ENCODE measurements at places on chromosomes 3 and 15. TPM values are rescaled to one million over a fixed set of nuclear protein-coding genes. Genes with fewer than 3 reads are reported as not detected.

The GFM1 gene
- 47.1 TPM for total RNA-seq

The CHST2 gene
- 6.3 TPM for total RNA-seq

The SAMMSON gene
- total RNA-seq, result not detected

The NRROS gene
- 2.8 TPM for total RNA-seq

The RNF7 gene
- total RNA-seq, result 126 TPM

The HYAL1 gene
- 2.0 TPM for total RNA-seq

The HRG gene
- total RNA-seq, result not detected

The IQCH gene
- total RNA-seq, result 1.9 TPM

DNA sequence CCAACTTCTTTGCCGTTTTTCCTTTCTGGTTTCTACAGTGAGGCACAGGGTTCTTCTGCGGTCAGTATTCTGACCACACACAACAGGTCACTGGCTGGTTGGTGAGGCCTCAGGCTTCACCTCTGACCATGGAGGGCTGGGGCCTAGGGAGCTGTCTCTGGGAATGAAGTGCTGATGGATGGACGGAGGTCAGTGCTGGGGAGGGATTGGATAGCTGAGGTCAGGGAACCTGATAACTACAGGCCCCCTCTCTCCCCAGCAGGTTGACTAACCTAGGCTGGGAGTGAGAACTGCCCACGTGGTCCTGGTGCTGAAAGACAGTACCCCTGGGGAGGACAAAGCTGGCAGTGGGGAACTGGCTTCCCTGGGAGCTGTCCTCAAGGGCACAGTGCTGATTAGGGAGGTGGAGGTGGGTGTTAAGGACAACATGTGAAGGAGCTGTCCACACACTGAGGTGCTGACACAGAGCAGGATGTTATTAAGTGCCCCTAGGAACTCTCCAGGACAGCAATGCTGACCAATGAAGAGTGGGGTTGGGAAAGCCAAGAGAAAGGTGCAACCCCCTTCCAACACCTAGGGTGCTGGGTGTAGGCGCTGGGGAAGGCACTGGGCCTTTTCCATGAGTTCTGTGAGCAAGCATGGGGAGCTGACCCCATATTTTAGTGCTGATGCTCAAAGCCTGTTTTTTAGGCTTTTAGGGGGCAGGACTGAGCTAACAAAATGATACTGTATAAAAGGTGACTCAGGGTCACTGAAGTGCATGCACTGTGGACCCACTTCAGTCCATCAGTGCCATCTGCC lies 45.2 kb downstream of the ATP2B2 start:
- H3K36me3 ChIP-seq, result no peaks in the 10 kb centered on the region
- no peaks in the 10 kb centered on the region for H3K27me3 ChIP-seq
- H3K4me1 ChIP-seq, result no peaks in the 10 kb centered on the region
- H3K27ac ChIP-seq, result no peak overlapping the region
- H3K4me3 ChIP-seq, result 0 out of 3 replicates have a peak overlapping the region, but pooled peaks have one; percentile 12
- DNase-seq, result peak; percentile 96

DNA sequence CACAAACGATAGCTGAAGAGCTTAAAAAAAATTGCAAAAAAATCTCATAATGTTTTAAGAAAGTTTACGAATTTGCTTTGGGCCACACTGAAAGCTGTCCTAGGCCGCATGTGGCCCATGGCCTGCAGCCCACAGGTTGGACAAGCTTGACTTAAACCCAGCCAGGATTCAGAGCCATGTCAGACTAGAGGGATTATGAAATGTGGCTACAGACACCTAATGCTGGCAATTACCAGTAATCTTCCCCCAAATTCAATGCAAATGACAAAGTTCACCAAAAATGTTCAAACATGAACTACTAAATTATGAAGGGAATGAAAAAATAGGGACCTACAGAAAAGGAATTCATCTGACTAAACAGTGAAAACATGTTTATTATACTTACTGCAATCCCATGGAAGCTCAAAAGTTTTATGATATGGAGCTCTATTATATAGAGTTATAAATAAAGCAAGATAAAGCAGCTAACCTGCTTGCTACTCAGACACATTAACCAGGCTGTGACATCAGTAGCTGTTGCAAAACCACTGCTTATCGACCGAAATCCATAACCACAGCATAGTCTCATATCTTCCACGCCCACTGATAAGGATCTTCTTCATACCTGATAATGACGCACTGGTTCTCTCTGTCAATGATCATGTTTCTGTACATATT lies 49.2 kb downstream of the LDHAL6B start:
- H3K27me3 ChIP-seq, result no peaks in the 10 kb centered on the region
- peaks cover 21% of the 10 kb centered on the region for H3K36me3 ChIP-seq
- DNase-seq, result no peak
- no peaks in the 10 kb centered on the region for H3K4me1 ChIP-seq
- H3K27ac ChIP-seq, result no peak overlapping the region

- no peaks in the 10 kb centered on the region for H3K36me3 ChIP-seq
- DNase-seq, result no peak
- no peak overlapping the region for H3K27ac ChIP-seq
- H3K4me3 ChIP-seq, result no peak overlapping the region
- no peaks in the 10 kb centered on the region for H3K4me1 ChIP-seq
Measured at GRCh38 chr3:128468791-128469527, 2.3 kb upstream of the DNAJB8 start.

DNA sequence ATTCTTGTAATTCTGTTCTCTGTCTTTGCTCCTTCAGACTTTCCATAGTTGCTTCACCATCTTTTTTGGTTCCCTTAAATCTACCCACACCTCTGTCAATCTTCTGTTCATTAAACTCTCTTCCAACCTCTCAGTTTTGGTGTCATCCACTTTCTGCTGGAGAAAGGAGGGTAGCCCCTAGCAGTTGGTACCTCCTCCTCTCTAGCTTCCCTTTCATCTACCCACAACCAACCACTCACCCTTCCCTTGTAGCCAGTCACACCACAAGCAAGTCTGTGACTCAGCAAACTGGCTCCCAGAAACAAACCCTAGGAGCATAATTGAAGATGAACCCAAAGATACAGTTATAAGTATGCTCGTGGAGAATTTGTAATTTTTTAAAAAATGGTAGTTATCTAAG lies 318.6 kb downstream of the FHIT start:
- no peaks in the 10 kb centered on the region for H3K4me1 ChIP-seq
- no peaks in the 10 kb centered on the region for H3K27me3 ChIP-seq
- DNase-seq, result no peak

- no peak overlapping the region for H3K27ac ChIP-seq
- no peaks in the 10 kb centered on the region for H3K27me3 ChIP-seq
- H3K4me3 ChIP-seq, result no peak overlapping the region
- H3K36me3 ChIP-seq, result peaks cover 1% of the 10 kb centered on the region
Measured at GRCh38 chr3:4744405-4745234, 234.6 kb upstream of the BHLHE40 start.

GRCh38 chr3:161221806-161222600 lies 892 bp downstream of the NMD3 start:
- no peaks in the 10 kb centered on the region for H3K4me1 ChIP-seq
- no peaks in the 10 kb centered on the region for H3K27me3 ChIP-seq
- no peak overlapping the region for H3K27ac ChIP-seq
- no peak for DNase-seq
- H3K36me3 ChIP-seq, result peaks cover 16% of the 10 kb centered on the region

DNA sequence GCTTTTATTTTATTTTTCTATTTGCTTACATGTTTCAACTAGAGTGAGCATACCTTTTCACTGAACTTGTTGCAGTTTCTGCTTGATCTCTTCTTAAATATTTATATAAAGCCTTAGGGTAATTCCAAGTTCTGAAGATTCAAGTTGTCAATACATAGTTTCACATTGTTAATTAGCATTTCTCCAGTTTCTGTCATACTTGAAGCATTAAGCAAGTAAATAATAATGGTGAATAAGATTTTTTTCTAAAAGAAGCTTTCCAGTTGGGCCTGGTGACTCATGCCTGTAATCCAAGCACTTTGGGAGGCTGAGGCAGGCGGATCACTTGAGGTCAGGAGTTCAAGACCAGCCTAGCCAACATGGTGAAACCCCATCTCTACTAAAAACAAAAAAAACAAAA lies 53.9 kb downstream of the CALML4 start:
- no peak for DNase-seq
- H3K27me3 ChIP-seq, result no peaks in the 10 kb centered on the region
- no peak overlapping the region for H3K27ac ChIP-seq
- H3K36me3 ChIP-seq, result peaks cover 8% of the 10 kb centered on the region

DNA sequence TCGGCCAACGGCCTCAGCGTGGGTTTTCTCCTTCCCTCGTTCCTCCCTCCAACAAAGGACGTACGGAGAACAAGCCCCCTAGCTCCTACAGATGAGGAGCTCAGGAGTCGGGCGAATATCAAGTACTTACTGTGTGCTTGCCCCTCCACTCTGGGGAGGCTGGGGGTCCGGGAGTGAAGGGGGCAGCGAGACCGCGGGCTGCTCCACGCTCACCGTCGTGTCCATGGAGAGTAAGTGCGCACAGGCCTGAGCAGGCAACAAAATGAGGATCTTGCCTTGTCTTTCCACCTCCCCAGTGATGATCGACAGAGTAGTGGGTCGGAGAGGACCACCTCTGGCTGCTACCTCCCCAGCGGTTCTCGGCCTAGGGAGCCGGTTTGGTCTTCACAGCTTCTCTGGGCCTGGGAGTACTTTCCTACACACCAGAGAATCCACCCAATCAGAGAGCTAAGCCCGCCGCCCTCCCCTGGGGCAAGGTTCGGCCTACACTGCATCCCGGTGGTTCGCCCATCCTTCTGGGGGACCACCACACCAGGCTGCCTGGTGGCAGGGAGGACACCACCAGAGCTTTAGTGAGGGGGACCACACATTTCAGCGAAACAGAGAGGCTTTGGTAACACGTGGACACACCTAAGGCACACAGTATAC lies 603 bp upstream of the TRANK1 start:
- H3K27me3 ChIP-seq, result peaks cover 4% of the 10 kb centered on the region
- H3K4me3 ChIP-seq, result peak overlapping the region; percentile 69
- H3K4me1 ChIP-seq, result no peaks in the 10 kb centered on the region
